ENCODE measurements at places on chromosomes 7 and 10. TPM values are rescaled to one million over a fixed set of nuclear protein-coding genes. Genes with fewer than 3 reads are reported as not detected.

DNA sequence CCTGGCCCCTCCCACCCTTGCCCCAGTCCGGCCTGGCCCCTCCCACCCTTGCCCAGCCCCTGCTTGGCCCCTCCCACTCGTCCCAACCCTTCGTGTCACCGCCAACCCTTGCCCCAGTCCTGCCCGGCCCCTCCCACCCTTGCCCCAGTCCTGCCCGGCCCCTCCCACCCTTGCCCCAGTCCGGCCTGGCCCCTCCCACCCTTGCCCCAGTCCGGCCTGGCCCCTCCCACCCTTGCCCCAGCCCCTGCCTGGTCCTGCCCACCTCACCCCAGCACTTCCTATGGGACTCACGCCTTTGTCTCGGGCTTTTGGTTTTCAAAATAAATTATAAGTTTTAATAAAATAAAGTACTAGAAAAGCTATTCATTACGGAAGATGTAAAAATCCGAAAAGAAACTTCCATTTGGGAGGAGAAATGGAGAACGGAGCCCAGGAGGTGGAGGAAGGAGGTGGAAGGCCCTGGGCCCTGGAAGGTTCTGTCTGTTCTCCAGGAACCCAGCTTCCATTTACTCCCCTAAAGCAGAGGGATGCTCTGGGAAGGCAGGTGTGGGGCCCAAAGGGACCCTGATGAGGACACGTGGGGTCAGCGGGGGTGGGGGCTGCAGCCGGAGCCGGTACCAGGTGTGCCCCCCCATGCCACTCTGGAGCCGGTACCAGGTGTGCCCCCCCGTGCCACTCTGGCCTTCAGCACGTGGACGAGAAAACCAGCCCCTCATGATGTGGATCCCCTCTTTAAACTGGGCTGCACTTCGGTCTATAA is 52.2 kb downstream of the PWWP2B start:
- no peak for DNase-seq

DNA sequence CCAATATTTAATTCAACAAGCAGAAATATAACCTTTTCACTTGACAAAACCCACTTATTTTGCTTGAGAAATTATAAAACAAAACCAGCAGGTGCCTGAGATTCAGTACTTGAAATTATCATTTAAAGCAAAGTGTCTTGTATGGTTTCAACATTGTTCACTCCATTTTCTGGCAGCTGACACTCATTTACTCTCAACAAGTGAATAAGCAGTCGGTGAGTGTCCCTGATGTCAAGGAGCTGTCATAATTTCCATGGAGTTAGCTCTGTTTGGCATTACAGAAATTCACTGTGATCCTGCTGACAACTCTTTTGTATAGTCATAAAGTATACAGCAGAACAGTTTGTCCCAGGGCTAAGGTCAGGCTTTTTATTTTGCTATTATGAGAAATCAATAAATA is 490.0 kb downstream of the CNTNAP2 start:
- DNase-seq, result no peak

GRCh38 chr7:133629701-133630100 is 376.8 kb downstream of the EXOC4 start:
- no peak for DNase-seq

DNA sequence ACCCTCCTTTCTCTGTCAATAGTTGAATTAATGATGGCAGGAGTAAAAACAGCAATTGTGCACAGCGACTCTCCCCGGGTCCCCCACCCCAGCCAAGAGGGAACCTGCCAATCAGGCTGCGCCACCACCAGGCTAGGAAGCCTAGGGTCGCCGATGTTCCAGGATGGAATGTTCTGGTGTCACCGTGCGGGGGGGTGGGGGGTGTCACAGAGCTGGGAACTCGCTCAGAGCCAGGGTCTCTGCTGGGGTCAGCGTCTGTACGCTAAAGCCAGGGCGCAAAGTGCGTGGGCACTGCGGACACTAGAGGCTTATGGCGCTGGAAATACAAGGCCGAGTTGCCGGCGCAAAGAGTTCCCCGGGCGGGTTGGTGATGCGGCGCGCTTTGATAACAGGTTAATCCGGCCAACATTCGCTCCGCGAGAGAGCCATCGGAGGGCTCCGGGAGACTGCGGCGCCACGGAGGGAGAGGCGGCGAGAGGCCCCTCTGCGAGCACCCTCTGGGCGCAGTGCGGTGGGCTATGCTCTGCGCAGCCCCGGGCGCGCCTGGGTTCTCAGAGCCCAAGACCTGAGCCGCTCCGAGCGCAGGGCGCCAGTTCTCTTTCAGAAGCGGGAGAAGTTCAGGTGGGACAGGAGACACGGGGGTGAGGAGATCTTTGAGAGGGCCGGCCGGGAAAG is 192.3 kb downstream of the EMX2 start:
- DNase-seq, result no peak

DNA sequence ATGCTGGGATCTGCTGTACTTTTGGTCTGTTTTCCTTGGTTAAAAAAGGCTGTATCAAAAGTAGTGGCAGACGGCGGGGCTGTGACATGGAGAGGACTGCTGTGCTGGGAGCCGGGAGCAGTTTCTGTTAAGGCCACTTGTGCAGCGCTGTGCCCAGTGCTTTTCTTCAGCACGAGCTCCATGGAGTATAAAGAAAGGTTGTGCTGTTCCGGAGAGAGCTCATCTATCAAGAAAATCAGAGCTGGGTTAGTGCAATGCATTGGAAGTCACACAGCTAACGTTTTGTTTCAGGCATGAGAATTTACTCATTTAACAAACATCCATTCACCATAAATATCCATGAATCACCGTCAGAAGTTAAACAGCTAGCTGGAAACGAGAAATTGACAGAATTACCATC is 62.0 kb downstream of the KIAA1549 start:
- DNase-seq, result no peak

DNA sequence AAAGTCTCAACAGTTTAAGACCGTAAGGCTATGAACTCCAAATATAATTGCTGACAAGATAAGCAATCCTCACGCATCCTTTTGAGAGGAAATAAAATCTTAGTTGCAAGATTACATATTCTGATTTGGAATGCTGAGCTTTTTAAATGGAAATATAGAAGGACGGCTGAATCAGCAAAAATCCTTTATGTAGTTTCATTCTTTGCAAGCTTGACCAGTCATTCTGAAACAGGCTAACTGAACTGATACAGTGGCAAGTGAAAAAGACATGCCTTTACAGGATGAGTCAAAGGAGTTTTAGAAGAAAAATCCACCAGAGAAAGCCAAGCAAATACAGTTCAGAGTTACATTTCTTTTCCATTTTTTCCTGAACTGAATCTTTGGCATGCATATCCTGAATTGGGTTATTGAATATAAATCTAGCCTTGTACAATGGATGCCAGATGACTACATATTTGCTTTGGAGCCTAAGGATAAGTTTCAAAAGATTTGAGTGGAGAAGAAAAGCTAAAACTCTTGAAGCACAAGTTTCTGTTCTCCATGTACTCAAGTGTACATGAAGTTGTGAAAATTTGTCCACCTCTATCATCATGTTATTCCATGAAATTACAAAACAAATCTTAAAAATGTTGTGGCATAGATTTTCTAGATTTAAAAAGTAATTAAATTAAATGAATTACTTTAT is 4.4 kb downstream of the VIM start:
- no peak for DNase-seq

- peak; percentile 47 for DNase-seq
These were observed 5.5 kb upstream of the LZTS2 start for GRCh38 chr10:100993986-100994708.

GRCh38 chr10:34018129-34018528 is 683.7 kb upstream of the NRP1 start:
- DNase-seq, result peak; percentile 37

DNA sequence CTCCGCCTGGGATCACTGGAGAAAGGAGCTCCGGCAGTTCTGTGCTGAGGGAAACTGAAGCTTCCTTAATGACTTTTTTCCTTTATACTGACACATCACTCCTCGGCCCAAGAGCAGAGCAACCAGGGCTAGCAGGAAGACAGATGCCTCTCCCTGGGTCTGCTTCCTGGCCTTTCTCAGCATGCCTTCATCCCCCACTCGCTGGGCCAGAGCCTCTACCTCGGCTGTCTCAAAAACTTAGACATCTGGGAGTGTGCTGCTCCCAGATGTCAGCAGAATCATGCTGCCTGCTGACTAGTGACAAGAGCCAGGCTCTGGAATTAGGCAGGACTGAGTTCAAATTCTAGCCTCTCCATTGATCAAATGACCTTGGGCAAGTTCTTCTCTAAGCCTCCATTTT is 24.4 kb upstream of the LRRC4 start:
- DNase-seq, result no peak

- DNase-seq, result peak; percentile 28
These were observed 45.0 kb upstream of the STK17A start for GRCh38 chr7:43537765-43538403.

DNA sequence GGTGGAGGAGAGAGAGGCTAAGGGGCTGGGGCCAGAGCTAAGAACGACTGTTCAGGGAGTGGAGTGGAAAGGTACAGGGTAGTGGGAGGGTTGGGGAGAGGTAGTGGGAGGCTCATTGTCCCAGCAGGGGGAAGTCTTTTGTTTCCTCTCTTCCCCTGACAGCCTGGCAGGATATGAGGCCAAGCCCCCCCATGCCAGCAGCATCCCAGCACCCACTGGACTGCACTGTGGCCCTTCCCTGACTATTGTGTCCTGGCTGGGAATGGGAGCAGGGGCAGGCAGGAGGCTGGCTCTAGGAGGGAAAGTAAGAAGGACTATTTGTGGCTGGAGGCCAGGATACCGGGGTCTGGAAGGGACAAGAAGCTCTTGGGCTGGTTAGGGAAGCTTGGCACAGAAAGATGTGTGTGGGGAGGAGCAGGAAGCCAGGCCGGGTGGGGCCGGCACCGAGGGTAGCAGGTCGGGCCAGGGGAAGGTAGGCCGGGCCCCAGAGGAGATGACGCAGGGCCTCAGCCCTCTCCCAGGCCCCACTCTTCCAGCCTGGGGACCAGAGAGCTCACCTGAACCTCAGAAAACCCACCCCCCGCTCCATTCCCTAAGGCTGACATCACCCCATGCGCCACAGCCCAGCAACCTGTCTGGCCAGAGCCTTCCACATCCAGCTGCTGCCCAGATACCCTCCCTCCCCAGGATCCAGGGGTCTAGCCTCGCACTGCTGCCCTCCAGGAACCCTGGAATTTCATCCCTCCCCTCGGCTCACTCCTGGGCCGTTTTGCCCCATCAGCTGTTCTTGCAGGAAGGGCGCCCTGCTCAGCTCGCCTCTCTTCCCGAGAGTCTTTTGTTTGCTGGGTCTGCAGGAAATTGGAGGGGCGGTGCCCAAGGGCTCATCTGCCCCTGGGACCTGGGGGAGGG is 8.8 kb upstream of the EPHB4 start:
- no peak for DNase-seq

UNCX gene
- total RNA-seq, result not detected

EBLN1 gene
- total RNA-seq, result 0.26 TPM

NSUN5 gene
- 50.5 TPM for total RNA-seq

AKR1C2 gene
- 10.0 TPM for total RNA-seq

NRBF2 gene
- 22.1 TPM for total RNA-seq

SEMA3E gene
- total RNA-seq, result 0.98 TPM
